Activated naive CD4-positive, alpha-beta T cell treated with anti-CD3 and anti-CD28 coated beads for 36 hours (primary cell): ENCODE measurements at places on chromosomes 2 and 18. TPM values are rescaled to one million over a fixed set of nuclear protein-coding genes. Genes with fewer than 3 reads are reported as not detected.

The TUBA3E gene
- not detected for total RNA-seq

DNA sequence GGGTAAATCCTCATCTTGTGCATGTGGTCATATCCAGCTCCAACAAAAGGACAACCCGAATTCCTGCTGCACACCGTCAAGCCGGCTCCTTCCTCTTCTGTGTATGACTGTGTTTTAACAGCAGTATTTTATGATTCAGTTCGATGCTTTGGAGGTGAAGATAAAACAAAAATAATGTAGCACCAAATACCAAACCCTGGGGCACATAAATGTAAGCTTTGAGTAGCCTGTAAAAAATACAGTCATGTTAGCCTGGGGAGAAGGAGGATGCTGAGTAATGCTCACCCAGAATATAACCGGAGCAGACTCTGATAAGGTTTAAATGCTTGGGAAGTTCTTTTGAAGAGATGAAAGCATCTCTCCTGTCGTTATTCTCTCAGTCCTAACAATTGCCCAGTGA is 225.0 kb downstream of the SUCLG1 start:
- H3K4me1 ChIP-seq = no peaks in the 10 kb centered on the region
- H3K27ac ChIP-seq = no peak overlapping the region
- peaks cover 5% of the 10 kb centered on the region for H3K27me3 ChIP-seq

DNA sequence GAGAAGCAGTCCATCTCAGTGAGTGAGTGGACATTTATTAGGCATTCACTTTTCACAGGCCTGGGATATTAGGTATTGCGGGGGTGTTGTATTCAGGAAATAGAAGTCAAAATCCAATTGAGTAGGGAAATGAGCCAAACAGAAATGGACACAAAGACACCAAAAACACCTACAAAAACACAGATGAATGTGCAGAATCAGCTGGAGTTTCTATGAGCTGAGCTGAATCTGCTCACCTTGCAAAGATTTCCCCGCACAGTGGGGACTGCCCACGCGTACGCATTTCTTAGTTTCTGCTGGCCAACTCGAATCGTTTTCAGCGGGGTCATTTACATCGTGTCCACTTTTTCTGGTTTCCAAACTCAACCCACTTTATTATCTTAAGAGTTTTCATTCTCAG is 160.0 kb downstream of the BCL2 start:
- H3K4me3 ChIP-seq = peak overlapping the region; percentile 79
- DNase-seq = peak; percentile 66
- peaks cover 98% of the 10 kb centered on the region for H3K4me1 ChIP-seq
- H3K27me3 ChIP-seq = no peaks in the 10 kb centered on the region
- peak overlapping the region; percentile 99 for H3K27ac ChIP-seq

GRCh38 chr18:50410894-50411293 is 36.0 kb downstream of the SKA1 start:
- H3K4me1 ChIP-seq = no peaks in the 10 kb centered on the region
- no peaks in the 10 kb centered on the region for H3K36me3 ChIP-seq
- H3K4me3 ChIP-seq = no peak overlapping the region
- no peak for DNase-seq

DNA sequence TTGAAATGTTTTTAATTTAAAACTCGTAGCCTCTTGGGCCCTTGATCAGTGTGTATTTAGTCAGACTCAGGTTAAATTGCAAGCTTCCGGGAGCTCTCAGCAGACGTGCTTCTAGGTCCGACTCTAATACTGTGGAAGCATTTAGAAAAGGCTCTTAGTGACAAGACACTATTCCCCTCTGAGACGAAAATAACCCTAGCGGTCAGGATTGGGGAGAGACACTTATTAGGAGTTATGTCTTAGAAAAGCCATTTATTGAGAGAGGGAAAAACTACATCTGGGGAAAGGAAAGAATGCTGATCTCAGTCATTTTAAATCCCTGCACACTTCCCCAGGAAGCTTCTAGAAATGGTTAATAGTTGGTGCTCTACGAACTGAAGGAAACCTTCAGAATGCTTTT is 110.5 kb upstream of the NCK2 start:
- H3K27me3 ChIP-seq = no peaks in the 10 kb centered on the region
- no peaks in the 10 kb centered on the region for H3K4me1 ChIP-seq
- no peak overlapping the region for H3K27ac ChIP-seq
- no peaks in the 10 kb centered on the region for H3K36me3 ChIP-seq
- no peak overlapping the region for H3K4me3 ChIP-seq
- DNase-seq = no peak
